Endodermal cell (in vitro differentiated cells): ENCODE measurements at places on chromosomes 11 and 22. TPM values are rescaled to one million over a fixed set of nuclear protein-coding genes. Genes with fewer than 3 reads are reported as not detected.

Gene UBQLN3
- total RNA-seq: 0.21 to 0.24 TPM in 2 of 3 replicates, not detected in the other

DNA sequence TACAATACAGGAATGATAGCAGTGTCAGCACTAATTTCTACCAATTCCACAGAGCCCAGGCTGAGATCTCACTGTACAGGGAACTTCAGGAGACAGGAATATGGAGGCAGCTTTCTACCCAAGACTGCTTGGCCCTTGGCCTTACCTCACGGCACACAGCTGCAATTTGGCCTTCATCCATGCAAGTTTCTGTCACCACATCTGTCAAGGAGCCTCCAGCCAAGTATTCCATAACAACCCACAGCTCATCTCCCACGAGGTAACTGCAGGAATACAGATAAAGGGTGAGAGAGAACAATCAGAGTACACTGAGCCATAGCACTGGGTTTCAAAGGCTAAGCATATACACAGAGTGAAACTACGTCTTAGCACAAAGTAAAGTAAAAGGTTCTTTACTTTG lies 39.0 kb upstream of the GDPD4 start:
- no peaks in the 10 kb centered on the region for H3K4me1 ChIP-seq
- H3K27ac ChIP-seq: no peak overlapping the region
- H3K27me3 ChIP-seq: no peaks in the 10 kb centered on the region
- H3K36me3 ChIP-seq: peaks cover 80% of the 10 kb centered on the region

DNA sequence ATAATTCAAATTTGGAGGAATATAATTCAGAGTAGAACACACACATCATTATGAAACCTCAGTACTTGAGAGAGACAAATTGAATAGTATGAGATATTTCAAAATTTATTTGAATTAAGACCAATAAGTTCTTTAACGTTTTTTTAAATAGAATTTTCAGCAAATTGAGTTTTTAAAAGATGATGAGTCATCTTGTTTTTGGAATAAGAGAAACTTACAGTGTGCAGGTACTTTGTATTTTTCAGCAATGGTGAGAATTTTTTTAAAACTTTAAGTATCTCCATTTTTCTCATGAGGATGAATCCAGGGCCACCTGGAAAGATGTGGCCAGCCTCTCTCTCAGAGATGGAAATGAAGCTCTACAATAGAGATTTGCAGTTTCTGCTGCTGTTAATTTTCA lies 1015.0 kb upstream of the TENM4 start:
- no peak overlapping the region for H3K27ac ChIP-seq
- no peak overlapping the region for H3K4me3 ChIP-seq
- no peaks in the 10 kb centered on the region for H3K36me3 ChIP-seq
- no peaks in the 10 kb centered on the region for H3K4me1 ChIP-seq
- no peak for DNase-seq

DNA sequence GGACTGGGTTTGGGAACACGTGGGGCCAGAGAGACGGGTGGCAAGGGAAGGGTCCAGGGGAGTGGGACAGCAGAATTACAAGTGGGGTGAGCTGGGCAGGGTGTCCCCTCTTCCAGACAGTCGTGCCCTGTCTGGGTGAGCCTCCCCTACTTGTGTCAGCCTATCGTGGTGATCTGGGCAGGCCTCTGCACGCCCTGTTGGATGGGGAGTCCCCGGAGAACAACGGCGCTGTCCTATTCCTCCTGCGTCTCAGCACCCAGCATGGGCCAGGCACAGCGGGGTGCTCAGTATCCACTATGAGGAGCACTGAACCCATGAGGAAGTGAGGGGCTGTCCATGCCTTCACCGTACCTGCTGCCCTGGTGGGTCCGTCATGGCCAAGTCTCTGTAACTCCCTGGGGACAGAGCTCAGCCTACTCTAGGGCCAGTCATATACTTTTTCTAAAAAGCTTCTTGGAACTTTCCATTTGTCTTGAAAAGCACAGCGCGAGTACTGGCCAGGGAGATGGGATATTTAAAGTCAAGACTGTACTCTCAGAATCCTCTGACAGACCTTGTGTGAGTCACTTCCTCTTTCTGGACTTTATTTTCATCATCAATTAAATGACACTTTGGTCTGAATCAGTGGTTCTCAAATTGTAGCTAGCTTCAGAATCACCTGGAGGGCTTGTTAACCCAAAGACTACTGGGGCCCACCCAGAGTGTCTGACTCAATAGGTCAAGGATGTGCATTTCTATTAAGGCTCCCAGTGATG lies 81.7 kb upstream of the NECTIN1 start:
- H3K27ac ChIP-seq: no peak overlapping the region
- H3K4me1 ChIP-seq: peaks cover 3% of the 10 kb centered on the region
- H3K4me3 ChIP-seq: no peak overlapping the region
- peaks cover 61% of the 10 kb centered on the region for H3K27me3 ChIP-seq

- no peak overlapping the region for H3K27ac ChIP-seq
- no peaks in the 10 kb centered on the region for H3K36me3 ChIP-seq
- no peak for DNase-seq
- H3K27me3 ChIP-seq: no peaks in the 10 kb centered on the region
- no peak overlapping the region for H3K4me3 ChIP-seq
Observed at GRCh38 chr11:120810251-120810650, 213.7 kb upstream of the TBCEL start.
